Activated CD8-positive, alpha-beta memory T cell treated with anti-CD3 and anti-CD28 coated beads for 24 hours (primary cell): ENCODE measurements at places on chromosomes 3 and 15.

- no peak for DNase-seq
These were observed 161.8 kb downstream of the NUP210 start for GRCh38 chr3:13258280-13258679.

GRCh38 chr3:183369117-183369516 is 59.3 kb downstream of the MCF2L2 start:
- no peak for DNase-seq

- no peak for DNase-seq
These were observed 38.1 kb upstream of the LDHAL6B start for GRCh38 chr15:59168536-59168935.

DNA sequence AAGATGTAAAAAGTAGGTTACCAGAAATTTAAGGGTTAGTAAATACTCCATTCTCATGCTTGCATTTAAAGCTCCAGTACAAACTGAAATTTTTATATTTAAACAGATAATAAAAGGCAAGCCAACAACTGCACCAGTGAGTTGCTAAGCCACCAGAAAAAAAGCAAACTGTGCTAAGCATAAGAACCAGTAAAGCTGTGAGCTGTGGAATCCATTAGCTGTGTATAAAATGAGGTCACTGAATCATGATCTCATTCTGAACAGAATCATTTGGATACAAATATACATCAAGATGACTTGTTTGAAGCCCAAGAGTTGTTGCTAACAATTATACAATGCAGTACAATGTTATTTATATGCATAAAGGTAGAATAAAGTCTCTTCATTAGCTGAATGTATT is 1312.2 kb downstream of the SI start:
- DNase-seq, result no peak

GRCh38 chr15:66287461-66288057 is 5.8 kb upstream of the DIS3L start:
- DNase-seq, result no peak

- DNase-seq, result no peak
These were observed 16.4 kb downstream of the GYG1 start for GRCh38 chr3:149007567-149008257.

GRCh38 chr3:171972871-171973348 is 66.5 kb upstream of the FNDC3B start:
- DNase-seq, result no peak

GRCh38 chr3:180932819-180933218 is 20.3 kb downstream of the FXR1 start:
- DNase-seq, result no peak

DNA sequence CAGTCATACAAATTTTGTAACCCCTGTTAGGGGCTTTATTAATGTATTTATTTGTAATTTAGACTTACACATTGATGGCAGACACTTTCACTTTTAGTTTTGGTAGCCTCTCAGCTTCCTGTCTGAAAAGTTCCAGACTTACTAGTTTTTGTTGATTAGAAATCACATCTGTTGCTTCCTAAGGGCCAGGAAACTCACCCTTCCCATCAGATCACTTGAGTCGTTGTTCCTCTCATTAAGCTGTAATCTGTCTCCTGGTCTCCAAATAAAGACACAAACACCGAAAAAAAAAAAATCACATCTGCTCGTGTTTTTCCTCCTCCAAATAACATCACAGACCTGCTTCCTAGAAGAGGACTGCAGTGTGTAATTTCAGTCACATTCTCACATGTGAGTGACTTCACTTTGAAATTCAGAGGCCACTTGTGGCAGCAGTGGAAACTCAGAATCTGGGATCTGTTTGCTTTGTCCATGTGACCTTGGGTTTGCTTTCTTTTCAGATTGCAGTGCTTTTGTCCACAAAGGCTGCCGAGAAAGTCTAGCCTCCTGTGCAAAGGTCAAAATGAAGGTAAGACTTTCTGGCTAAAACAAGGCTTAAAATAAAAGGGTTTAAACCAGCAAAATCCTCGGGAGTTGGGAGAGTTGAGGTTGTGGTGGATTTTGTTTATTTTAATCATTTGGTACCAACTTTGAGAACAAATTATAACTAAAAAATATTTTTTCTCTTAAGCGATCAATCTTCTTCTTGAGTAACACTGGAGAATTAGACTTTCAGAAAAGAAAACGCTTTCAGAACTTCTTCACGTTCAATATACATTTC is 87.0 kb downstream of the KLHL25 start:
- no peak for DNase-seq

DNA sequence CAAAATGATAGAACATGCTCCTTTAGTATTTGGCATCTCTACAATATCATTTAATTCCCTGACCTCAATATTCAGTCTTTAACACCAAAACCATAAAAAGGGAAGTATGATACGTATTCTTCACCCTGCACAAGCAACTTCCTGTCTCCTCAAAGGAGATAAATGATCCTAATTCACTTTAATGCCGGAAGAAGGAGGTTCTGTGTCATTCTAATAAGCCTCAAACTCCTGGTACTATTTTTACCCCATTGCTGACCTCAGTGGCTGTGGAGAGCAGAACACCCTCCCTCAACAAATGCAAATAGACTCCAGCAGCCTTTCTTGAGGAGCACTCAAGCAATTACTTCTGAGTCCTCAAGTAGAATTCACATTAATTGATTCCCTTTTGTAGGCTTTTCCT is 173.3 kb downstream of the TMEM108 start:
- no peak for DNase-seq

DNA sequence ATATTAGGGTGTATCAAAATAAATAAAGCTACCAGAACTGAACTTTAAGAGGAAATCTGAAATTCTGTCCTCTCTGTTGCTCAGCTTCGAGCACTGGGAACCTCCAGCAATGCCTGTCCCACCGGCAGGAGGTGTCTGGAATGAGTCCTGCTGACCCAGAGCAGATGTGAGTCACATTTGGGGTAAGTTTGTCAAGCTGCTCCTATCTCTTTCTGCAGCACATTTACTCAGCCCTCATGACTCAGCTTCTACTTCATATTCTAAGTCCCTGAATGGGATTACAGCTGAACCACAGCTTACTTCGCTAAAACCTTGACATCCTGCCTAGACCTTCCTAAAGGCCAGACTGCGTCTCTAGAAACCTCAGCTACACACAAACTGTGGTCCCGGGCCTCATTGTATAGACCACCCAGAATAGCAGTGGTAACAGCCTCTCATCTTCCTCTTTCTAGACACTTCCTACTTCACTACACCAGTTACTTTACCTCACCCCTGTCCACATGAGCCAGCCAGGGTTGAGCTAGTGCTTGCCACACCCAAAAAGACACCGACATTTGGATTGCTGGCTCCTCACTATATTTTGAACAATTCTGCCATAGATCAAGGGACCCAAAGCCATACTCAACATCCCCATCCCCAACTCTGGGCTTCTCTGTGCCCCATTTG is 109.6 kb upstream of the TMCO5A start:
- no peak for DNase-seq

- DNase-seq, result no peak
These were observed 19.0 kb downstream of the ALDH1A2 start for GRCh38 chr15:58046467-58046866.

DNA sequence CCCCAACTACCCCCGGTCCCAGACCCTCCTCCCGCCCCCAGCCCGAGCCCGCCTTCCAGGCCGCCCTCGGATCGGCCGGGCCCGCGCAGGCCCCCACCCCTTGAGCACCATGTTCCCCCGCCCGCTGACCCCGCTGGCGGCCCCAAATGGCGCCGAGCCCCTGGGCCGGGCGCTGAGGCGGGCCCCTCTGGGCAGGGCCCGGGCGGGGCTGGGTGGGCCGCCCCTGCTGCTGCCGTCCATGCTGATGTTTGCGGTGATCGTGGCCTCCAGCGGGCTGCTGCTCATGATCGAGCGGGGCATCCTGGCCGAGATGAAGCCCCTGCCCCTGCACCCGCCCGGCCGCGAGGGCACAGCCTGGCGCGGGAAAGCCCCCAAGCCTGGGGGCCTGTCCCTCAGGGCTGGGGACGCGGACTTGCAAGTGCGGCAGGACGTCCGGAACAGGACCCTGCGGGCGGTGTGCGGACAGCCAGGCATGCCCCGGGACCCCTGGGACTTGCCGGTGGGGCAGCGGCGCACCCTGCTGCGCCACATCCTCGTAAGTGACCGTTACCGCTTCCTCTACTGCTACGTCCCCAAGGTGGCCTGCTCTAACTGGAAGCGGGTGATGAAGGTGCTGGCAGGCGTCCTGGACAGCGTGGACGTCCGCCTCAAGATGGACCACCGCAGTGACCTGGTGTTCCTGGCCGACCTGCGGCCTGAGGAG is 472 bp downstream of the CHST14 start:
- peak; percentile 79 for DNase-seq

DNA sequence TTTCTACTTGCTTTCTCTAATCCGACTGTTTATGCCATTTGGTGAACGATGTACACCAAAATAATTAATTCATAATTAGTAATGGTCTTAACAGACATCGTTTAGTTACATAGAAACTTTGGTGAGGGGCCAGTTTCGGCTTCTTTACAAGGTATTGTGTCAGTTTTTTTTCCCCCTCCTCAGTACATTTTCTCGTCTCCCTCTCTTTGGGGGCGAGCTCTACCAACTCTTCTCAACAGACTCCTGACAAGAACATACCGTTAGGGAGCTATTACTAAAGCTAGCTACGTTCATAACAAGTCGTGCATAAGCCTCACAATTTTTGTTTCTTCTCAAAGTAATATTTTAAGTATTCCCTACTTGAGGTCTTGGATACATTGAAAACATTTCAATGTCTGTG is 1.4 kb downstream of the U2SURP start:
- no peak for DNase-seq

DNA sequence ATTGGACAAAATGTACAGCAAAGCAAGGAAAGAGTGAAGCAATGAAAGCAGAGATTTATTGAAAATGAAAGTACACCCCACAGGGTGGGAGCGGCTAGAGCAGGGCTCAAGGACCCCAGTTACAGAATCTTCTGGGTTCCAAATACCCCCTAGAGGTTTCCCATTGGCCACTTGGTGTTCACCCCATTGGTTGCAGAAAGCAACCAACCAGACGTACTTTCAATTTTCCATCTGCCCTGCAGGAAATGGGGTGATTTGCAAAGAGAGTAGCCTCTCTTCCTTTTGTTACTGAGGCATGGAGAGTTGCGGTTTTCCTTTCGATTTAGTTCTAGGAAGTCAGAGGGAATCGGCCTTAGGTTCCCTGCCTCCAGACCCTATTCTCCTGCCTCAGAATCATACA is 2.4 kb downstream of the PML start:
- no peak for DNase-seq

- DNase-seq, result no peak
These were observed 22.9 kb downstream of the BTLA start for GRCh38 chr3:112476346-112476745.

GRCh38 chr3:195052939-195053338 is 218.0 kb downstream of the XXYLT1 start:
- DNase-seq, result no peak

- DNase-seq, result no peak
These were observed 159.1 kb downstream of the CHL1 start for GRCh38 chr3:355622-356021.

DNA sequence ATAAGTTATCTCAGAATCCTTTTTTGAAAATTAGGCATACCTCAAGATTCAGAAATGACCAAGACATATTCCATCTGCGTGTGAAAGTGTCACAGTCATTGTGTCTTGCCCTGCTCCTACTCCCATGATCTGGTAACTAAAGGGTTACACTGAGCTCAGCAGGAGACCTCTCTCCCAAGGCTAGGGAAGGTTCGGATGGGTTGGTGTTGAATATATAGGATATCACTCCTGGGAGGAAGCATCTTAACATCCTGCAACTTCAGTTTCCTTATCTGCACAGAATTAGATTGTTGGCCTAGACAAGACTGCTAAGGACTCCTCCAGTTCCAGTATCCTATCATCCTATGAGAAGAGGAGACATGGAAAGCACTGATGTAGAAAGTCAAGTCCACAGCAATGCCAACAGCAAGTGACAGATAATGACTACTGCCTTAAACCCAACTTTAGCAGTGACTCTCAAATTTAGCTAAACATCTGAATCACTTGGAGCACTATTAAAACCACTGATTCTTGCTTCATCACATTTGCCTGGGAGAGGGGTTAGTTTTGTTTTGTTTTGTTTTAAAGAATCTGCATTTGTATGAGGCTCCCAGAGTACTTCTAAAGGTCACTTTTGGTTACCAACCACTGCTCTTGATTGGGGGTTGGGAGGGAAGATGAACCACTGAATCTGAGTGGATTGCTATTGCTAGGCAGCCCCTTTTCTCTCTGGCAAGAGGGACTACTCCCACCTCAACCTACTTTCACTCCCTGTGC is 9.7 kb downstream of the ADAMTS9 start:
- DNase-seq, result no peak

GRCh38 chr3:67534594-67534993 is 119.8 kb downstream of the SUCLG2 start:
- DNase-seq, result no peak

DNA sequence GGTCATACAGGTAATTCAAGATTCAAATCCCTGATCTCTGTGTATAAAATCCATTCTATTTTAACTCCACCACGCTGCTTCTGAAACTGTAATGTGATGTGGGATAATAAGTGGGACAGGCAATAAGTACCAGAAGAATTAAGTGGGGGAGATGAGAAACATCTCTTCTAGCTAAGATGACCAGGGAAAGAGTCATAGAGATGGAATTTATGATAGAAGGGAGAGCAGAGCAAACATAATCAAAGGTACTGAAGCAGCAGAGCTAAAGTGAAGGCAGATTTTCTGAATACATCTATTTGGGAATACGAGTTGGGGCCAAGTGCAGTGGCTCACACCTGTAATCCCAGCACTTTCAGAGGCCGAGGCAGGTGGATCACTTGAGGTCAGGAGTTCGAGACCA is 4.9 kb downstream of the MRPL47 start:
- DNase-seq, result no peak

- no peak for DNase-seq
These were observed 37.2 kb upstream of the BDH1 start for GRCh38 chr3:197593046-197593380.

- no peak for DNase-seq
These were observed 242.1 kb upstream of the C2CD4B start for GRCh38 chr15:62407216-62407615.

- no peak for DNase-seq
These were observed 348.6 kb upstream of the CDIN1 start for GRCh38 chr15:36230776-36231175.

DNA sequence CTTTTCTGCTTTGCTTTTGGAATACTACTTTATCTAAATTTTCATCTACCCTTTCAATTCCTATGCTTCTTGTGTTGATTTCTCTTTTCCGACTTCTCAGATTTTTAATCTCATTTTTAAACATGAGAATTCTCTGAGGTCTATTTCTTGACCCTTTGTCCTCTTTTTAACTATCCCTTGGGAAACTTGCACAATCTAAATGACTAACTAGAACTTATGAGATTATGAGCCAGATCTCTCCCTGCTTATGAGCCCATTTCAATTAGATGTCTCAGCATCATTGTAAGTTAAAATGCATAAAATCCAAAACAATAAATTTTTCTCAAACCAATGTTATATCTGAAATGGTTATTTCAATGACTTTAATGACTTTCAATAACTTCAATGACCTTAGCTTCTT is 296.9 kb upstream of the AGTR1 start:
- DNase-seq, result no peak

- peak; percentile 45 for DNase-seq
These were observed 43.0 kb upstream of the SLC41A3 start for GRCh38 chr3:126126811-126127431.

DNA sequence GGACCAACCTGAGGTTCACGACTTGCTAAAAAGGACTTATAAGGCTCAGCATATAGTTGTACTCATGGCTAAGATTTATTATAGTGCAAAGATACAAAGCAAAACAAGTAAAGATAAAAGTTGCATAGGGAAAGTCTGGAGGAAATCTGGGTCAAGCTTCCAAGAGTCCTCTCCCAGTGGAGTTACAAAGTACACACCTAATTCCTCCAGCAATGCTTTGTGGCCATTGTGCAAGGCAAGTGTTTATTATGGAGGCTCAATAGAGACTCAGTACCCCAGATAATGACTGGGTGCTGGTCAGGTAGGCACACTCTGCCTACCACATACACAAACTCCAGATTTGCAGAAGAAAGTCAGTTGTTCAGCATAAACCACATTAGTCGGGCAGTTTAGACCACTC is 22.9 kb downstream of the LNP1 start:
- no peak for DNase-seq
